GM04504 (cell line): ENCODE measurements at places on chromosomes 7 and 10.

- no peak for DNase-seq
Measured at GRCh38 chr10:113617086-113617485, 46.8 kb downstream of the NRAP start.

DNA sequence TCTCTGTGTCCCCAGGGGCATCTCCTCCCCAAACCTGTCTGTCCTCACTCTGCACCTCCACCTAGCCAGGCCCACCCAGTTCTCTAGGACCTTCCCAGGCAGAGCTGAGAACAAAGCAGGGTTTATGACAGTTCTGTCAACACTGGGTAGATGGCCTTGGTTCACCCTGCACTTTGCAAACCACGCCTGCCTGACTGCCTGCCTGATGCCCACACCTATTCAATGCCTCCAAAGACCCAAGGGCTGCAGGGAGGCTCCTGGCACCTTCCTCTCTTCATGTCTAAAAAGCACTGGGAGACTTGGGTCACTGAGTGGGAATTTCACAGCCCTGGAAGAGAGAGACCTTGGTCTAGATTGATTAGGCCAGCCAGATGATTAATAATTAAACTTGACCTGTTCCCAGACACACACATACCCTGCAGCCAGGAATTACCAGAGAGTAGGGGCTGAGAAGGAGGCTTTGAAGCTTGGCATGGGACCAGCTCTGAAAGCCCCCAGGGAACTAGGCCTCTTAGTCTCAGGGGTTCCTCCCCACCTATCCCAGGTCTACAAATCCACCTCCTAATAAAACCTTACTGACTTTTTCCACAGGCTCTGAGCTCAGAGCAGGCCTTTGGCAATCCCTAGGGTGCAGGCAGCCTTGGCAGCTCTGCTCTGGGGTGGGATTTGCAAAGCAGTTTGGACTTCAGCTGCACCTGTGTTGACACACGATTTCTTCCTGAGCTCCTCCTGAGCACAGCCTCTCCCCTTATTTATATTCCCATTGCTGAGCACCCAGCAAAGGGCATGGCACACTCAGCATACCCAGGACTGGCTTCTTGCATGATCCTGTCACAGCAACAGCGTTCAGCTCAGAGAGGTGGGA is 25.7 kb upstream of the PDCD4 start:
- DNase-seq = no peak

GRCh38 chr7:114857605-114858004 is 64.3 kb upstream of the MDFIC start:
- DNase-seq = no peak

DNA sequence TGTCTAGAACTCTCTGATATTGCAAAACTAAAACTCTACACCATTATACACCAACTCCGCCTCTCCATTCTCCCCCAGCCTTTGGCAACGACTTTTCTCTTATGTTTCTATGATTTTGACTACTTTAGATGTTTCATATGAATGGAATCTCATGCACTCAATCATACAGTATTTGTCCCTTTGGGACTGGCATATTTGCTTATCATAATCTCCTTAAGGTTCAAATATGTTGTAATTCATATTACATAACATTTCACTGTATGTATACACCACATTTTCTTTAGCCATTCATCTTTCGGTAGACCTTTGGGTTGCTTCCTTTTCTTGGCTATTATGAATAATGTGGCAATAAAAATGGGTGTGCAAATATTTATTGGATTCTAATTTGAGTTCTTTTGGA is 164.4 kb downstream of the ARL4A start:
- DNase-seq = no peak
